ENCODE measurements at places on chromosomes 1 and 21. TPM values are rescaled to one million over a fixed set of nuclear protein-coding genes. Genes with fewer than 3 reads are reported as not detected.

- no peak for DNase-seq
These were observed 695 bp upstream of the NTPCR start for GRCh38 chr1:232949636-232950196.

DLGAP3 gene
- total RNA-seq, result not detected

TAS1R1 gene
- total RNA-seq, result not detected

GRCh38 chr1:12206792-12207424, 22.9 kb upstream of the VPS13D start:
- DNase-seq, result no peak

DNA sequence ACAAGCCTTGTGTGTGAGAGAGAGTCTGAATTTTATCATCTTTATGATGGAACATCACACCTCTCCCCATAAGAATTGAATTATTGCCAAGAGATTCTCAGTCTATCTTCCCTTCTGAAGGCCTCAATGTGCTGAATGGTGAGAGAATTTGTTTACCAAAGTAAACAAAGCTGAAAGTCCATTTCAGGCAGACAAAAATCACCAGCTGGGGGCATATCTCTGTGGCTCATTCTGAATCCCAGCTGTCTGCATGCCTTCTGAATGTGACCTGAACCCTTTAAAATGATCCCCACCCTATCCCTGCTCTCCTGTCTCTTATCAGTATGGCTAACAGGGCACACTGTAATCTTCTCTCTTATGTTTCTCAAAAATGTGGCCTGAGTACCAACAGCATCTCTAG, 99.1 kb upstream of the CAMK1G start:
- no peak for DNase-seq

DNA sequence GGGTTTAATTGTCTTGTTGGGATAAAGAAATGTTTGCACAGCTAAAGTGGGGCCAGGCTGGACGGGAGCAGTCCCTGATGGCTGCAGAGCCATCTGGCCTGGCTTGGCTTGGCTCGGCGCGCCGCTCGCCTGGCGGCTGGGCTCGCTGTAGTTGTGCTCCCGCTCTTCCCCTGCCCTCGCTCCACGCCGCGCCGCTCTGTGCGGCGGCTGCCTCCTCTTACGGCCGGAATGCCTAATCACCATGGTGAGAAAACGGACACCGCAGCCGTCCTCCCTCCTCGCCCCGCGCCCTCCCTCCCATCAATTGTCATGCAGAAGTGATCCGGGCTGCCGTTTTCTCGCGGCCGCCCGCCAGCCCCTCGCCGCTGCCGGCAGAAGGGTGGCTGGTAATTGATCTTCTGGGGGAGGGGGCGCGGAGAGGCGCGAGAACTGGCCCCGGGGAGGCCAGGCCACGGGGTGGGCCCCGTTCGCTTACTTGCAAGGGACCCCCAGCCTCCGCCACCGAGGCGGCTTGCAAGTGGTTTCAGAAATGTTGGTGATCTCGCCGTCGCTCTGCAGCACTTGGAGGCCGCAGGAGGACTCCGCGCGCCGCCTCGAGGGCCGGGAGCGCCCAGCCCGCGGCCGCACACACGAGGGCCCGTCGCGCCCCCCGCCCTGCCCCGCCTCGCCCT, 12.4 kb downstream of the RNF220 start:
- DNase-seq, result no peak

SPATA1 gene
- total RNA-seq, result not detected

DNA sequence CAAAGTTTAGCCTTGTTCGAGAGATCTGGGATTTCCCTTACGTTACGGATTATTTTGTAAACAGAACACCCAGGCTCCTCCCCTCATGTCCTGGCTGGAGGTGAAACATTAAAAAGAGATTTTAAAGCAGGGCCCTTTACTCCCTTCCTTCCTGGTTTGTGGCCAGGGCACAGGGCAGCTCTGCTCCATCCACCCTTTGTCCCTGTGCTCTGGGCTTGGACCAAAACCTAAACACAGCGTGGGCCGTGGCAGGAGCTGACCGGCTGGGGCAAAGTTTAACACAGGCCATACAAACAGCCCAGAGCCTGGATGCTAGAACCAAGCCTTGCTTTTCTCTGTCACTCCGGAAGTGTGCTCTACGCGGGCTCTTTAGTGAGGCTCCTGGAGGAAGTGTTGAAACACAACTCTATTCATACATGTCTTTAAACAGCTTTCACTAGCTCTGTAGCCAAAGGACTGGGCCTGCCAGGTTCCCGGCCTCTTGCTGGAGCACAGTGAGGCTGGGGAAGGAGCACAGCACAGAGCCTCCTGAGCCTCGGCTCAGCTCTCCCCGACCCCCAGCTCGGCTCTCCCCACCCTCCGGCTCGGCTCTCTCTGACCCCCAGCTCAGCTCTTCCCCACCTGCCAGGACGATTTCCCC, 84.7 kb downstream of the PDE9A start:
- DNase-seq, result no peak

GRCh38 chr1:112626193-112626592, 6.6 kb downstream of the CAPZA1 start:
- DNase-seq, result no peak

DNA sequence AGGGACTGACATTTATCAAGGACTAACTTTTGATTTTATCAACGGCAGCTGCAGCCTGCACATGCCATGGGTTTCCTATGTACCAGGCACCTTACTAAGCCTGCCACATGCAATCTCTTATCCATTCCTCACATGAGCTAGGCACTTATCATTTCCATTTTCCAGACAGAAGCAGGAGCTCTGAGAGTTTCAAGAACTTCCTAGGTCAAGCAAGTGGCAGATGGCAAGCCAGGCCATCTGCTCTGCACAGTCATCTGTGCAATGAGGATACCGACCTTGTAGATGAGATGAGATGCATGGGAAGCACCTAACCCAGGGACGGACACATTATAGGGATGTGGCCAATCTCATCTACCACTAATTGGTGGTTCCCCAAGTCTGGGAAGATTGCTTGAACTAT, 339.4 kb upstream of the USP24 start:
- no peak for DNase-seq

DNA sequence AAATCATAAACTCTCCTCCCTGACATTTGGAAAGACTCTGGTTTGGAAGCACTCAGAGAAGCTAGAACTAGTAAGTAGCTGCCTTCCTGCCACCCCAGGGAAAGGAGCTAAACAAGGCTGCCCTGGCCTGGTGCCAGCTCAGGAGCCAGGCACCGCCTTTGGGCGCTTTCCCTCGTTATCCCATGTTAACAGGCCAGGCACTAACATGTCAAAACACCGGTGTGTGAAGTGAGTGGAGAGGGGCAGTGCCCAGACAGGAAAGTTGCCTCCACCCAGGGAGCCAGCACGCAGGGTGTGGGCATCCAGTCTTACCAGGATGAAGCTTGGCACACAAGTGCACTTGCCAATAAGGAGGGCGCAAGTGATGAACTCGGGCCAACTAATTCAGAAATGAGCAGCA, 346.8 kb downstream of the RRAGC start:
- DNase-seq, result no peak

SPRTN gene
- total RNA-seq, result 2.4 TPM

DNA sequence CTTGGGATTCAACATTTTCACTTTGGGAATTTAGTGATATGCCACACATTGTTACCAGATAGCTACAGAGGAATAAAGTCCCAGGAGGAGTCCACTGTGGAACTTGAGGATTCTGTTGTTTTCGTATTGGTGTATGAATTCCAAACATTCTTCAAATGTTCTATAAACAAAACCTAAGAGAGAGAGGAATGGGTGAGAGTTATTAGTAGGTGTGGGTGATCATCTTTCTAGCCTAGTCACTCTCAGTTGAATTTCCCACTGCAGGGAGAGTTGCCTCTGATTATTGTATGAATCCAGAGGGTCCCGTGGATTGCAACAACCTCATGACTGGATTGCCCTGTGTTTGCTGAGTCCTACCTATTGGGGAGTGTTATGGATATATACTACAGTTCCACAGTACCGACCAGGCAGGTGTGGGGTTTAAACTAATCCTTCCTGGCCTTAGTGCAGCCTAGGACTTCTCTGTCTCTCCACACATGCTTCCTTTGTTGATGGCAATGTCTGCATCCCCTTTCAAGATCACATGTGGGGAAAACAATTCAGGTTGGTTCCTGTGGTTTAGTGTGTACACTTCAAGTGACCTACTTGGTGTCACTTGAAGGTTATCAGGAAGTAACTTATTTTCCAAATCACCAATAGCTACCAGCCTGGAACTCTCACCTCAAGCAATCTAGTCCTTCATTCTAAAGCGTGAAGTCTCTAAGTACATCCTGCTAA, 91.8 kb downstream of the ADCY10 start:
- peak; percentile 55 for DNase-seq

- DNase-seq, result no peak
These were observed 122.2 kb upstream of the KCTD3 start for GRCh38 chr1:215444715-215445414.

DNA sequence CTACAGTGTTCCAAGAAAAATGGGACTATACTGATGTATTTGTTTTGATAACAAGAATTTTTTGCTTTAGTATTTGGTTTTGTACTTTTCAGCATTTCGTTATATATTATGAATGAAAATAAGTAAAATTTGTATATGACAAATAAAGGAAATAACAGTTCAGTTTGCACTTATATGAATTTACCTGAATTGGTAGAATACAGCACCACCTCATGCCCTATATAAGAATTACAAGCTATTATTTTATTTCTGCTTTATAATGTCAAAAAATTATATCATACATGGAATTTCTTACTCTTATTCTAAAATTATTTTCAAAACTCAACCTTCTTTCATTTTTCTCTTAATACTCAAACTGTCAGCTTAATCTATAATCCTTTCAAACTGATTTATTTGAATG, 14.6 kb downstream of the EFCAB7 start:
- DNase-seq, result no peak

ILDR2 gene
- total RNA-seq, result not detected

DNA sequence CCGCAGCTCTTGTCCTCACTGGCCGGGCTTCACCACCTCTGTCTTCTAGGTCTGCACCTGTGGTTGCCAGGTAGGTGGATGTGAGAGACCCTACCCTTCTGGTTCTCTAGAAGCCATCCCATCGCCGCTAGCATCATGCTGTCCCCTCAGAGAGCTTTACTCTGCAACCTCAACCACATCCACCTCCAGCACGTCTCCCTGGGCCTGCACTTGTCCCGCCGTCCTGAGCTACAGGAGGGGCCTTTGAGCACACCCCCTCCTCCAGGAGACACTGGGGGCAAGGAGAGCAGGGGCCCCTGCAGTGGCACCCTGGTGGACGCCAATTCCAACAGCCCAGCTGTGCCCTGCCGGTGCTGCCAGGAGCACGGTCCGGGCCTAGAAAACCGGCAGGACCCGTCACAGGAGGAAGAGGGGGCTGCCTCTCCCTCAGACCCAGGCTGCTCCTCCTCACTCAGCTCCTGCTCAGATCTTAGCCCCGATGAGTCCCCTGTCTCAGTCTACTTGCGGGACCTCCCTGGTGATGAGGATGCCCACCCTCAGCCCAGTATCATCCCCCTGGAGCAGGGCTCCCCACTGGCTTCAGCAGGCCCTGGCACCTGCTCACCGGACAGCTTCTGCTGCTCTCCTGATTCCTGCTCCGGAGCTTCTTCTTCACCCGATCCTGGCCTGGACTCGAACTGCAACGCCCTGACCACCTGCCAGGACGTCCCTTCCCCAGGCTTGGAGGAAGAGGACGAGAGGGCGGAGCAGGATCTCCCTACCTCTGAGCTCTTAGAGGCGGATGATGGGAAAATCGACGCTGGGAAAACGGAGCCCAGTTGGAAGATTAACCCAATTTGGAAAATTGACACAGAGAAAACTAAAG, 1.2 kb downstream of the RUSC1 start:
- DNase-seq, result no peak

- DNase-seq, result no peak
These were observed 55.6 kb downstream of the PEX14 start for GRCh38 chr1:10530281-10530740.

CELA3A gene
- total RNA-seq, result not detected

F13B gene
- not detected for total RNA-seq

G0S2 gene
- 8.1 TPM for total RNA-seq

DNA sequence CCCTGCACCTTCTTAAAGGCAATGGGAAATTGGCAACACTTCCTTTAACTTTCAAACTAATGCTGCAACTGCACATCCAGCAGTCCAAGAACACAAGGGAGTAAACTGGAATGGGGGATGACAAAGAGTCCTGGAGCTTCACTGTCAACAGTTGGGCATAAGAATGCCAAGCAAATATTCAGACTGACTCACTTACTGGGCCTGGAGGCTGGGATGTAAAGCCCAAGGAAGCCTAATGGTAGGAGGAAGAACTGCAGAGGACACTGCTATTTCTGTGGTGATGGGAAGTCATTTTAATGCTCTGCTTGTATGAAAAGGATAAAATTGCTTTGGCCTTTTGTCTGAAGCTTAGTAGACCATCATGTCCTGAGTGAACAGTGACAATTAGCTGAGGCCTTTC, 15.7 kb upstream of the DMRTA2 start:
- no peak for DNase-seq

LDLRAP1 gene
- total RNA-seq, result 4.6 TPM

DNA sequence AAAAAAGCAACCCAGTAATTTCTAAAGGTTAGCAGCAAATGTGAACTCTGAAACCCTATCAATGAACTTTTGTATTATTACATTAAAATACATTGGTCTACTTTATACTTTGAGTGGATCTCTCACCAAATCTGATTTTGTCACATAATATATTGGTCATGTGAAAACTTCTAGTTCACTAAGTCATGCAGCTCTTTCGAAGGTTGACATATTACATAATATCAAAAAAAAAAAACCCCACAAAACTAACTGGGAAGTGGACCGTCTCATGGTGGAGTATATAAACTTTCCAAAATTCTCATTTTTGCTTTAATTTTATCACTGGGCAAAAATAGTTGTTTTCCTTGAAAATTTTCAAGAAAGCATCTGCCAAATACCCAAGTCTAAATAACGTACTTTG, 50.4 kb downstream of the GATAD2B start:
- no peak for DNase-seq

GRIK1 gene
- total RNA-seq, result not detected

- DNase-seq, result no peak
These were observed 97.3 kb upstream of the HMCN1 start for GRCh38 chr1:185636848-185637247.

DNA sequence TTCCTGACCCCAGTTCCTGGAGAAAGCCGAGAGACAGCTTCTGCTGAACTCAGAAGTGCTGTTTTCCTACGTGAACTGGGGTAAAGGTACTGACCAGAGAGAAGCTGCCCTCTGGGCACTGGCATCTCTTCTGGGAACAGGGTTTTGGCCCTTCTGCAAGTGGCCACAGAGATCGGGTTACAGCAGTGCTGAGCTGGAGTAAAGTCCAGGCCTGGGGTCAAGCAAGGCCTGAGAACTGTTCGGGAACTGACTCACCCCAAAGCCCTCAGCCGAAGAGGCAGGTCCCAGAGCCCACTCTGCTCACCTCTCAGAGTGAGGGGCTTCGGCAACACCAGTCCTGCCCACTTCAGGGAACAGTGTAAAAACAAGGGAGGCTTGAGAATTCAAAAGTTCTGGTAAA, 177.2 kb upstream of the RUNX1 start:
- peak; percentile 34 for DNase-seq

- no peak for DNase-seq
These were observed 15.4 kb upstream of the RNU1-4 start for GRCh38 chr1:16724718-16725438.

ODF2L gene
- total RNA-seq, result 15.7 TPM

GRCh38 chr1:26726784-26727183, 31.0 kb downstream of the ARID1A start:
- no peak for DNase-seq

CAMTA1 gene
- total RNA-seq, result 152 TPM

All from Caki2 (cell line).